ENCODE measurements at places on chromosomes 12 and 14.

GRCh38 chr12:108582978-108583770, 14.7 kb downstream of the TMEM119 start:
- DNase-seq, result no peak

- DNase-seq, result no peak
These were observed 28.5 kb downstream of the FAM222A start for GRCh38 chr12:109741970-109742703.

DNA sequence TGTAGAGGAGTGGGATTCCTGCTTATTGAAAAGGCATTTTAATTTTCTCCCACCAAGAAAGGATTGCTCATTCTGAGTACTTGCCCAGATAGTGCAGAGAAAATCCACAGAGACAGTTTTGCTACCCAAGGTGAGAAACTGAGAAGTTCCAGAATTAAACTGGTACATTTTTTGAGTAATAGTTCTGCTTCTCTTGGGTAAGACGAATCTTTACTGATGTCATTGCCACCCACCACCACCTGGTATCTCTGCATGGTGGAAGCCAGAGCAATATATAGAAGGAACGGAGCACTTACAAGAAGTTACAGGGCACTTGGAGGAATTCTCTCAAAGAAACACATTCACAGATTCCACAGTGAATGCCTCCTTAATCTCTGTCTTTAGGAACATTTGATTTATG, 20.7 kb upstream of the FRMD6 start:
- no peak for DNase-seq

DNA sequence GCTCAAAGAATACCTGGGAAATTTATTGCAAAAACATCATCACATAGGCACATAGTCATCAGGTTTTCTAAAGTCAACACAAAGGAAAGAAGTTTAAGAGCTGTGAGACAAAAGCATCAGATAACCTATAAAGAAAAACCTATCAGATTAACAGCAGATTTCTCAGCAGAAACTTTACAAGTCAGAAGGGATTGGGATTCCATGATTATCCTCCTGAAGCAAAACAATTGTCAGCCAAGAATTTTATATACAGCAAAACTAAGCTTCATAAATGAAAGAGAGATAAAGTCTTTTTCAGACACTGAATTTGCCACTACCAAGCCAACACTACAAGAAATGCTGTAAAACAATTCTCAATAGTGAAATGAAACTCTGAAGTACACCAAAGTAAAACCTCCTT, 28.8 kb upstream of the LGR5 start:
- DNase-seq, result no peak

DNA sequence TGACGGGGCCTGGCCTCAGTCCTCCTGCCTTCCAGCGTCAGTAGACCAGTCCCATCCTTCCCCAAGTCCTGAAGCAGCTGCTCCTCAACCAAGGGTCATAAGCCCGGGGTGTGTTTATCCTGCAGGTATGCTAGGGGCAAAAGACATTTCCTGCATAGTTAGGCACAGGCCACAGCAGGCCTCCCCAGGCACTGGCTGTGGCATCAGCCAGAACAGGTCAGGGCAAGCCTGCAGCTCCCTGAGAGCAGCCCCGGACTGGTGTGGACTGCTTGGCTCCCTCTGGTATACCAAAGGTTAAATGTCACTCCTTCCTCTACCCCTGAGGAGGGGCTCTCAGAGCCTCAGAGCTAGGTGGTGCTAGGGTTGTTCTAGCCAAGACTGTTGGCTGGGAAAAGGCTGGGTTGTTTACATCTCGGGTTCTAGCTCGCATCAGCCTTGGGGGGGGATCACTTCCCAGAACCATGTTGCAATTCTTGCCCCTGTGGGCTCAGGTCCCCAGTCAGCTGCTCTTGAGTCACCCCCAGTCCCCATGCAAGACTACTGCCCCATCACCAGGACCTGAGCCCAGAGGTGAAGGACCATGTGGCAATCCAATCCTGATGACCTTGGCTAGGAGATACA, 2.9 kb downstream of the MMP14 start:
- DNase-seq, result no peak

GRCh38 chr14:95117937-95118721, 39.2 kb downstream of the DICER1 start:
- DNase-seq, result no peak

- no peak for DNase-seq
These were observed 53.8 kb upstream of the NTF3 start for GRCh38 chr12:5377997-5378592.

GRCh38 chr14:89977668-89978067, 21.9 kb downstream of the TDP1 start:
- DNase-seq, result no peak

- DNase-seq, result no peak
These were observed 18.7 kb upstream of the SERPINA6 start for GRCh38 chr14:94341656-94342333.

DNA sequence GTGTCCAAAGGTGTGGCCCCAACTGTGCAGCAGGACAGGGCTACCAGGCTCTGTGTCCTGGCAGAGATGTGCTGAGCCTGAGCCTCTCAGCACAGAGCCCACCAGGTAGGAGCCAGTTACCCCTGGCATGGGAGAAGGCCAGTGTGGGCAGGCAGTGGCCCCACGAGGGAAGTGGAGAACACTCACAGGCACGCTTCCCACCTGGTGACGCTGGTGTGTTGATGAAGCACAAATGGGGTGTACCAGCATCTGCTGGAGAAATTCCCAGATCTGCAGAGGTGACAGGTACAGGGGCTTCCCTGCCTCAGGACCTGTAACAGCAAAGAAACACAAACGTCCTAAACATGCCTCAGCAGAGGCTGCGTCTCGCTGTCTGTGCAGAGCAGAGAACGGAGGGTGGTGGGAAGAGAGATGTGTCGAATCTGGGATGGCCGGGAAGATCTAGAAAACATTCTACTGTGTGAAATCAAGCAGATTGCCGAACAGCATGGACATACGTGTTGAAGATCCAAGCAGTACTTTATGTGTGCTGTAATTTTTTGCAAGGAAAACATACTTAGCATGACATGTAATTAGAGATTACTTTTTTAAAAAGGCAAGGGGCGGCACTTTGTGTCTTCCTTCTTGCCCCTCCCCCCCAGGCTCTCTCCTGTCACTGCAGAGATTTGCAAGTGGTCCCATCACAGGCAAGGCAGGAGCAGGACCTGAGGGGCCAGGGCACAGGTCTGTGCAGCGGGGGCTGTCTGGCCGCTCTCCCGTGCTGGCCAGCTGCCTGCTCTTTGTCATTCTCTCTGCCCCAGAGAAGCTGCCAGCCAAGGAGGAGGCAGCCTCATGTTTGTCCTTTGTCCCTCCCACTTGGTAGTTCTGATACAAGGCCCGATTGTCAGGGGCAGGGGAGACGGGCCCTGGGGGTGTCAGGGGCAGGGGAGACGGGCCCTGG, 17.3 kb downstream of the HIP1R start:
- no peak for DNase-seq

- DNase-seq, result no peak
These were observed 883 bp upstream of the CDCA4 start for GRCh38 chr14:105021656-105022275.

DNA sequence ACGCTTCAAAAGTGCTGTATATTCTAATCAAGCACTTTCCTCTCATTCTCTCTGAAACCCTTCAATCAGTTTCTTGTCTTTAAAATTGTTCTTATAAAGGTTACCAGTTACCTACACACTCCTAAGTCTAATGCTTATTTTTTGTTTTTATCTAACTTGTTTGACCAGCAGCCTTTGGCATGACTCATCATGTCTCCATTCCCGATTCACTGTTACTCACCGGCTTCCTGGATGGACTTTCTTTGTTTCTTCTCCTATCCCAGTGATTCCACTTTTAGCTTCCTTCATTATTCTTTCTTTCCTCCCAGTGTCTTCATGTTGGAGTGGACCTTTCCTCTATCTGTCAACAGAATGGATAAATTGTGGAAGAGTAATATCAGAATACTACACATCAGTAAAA, 368.6 kb upstream of the CCDC196 start:
- DNase-seq, result no peak

DNA sequence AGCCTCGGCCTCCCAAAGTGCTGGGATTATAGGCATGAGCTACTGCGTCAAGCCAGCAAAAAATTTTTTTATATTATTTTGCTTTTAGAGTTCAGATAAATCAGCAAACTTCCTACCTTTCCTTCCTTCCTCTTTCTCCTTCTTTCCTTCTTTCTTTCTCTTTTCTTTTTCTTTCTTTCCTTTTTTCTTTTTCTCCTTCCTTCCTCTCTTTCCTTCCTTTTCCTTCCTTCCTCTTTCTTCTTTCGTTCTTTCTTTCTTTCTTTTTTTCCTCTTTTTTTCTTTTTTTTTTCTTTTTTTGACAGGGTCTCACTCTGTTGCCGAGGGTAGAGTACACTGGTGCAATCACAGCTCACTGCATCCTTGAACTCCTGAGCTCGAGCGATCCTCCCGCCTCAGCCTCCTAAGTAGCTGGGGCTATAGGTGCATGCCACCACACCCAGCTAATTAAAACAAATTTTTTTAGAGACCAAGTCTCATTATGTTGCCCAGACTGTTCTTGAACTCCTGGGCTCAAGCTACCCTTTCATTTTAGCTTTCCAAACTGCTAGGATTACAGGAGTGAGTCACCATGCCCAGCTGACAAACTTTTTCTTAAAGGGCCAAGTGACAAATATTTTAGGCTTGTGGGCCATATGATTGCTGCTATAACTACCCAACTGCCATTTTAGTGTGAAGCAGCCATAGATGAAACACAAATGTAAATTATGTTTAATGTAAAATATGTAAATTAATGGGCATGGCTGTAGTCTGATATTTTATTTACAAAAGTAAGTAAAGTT, 7.1 kb upstream of the WASHC4 start:
- no peak for DNase-seq

GRCh38 chr12:10722502-10722904, 620 bp downstream of the YBX3 start:
- peak; percentile 85 for DNase-seq

- DNase-seq, result no peak
These were observed 310.0 kb downstream of the ZFP36L1 start for GRCh38 chr14:68482772-68483395.

DNA sequence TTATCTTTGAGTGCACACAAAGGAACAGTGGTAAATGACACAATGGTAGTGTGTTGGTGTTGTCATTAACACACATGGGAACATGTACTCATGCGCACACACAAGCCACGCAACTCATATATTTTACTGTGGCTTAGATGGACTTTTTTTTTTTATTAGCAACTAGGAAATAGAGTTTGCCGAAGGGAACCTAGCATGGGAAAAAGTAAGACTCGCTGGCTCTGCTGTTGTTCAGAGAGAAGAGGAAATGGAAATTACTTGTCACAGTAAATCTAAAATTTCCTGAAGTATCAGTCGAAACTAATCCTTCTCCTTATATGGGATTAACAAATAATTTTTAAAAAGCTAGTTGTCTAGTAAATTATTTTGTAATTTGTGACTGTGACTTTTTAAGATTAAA, 33.7 kb upstream of the IL22 start:
- DNase-seq, result no peak

DNA sequence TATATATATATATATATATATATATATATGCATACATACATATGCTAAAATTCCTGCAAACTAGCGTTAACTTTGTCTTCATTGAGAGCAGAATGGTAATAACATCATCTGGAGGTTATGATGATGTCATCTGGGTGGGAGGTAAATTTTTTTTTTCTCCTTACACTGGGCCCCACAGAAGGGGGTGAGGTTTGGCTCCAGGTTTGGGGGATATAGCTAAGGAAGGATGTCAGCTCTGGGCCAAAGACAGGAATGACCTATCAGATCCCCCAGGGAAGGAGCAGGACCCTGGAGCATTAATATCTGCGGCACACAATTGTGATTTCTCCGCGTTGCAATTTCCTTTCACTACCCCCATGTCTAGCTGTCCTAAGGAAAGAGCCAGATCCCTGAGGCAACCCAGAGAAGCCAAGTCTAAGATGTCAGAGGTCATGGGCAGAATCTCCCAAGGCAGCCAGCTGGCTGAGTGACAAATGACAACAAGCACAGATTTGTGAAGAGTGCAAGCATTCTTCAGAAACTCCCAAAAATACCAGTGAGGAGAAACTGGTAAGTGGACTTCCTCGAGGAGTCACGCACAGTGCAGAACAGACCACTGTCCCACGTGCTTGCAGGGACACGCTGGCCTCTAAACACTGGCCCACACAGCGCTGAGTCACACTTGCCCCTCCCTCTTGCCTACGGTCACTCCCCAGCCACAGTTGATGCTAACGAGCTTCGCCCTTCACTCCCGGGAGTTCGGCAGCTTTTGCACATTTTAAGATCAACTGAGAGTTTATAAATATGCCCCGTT, 9.9 kb downstream of the UBC start:
- DNase-seq, result no peak
